ENCODE measurements at places on chromosomes 1 and 21.
A peak's percentile ranks its signal among the peaks of the same experiment; 100 is the strongest.

DNA sequence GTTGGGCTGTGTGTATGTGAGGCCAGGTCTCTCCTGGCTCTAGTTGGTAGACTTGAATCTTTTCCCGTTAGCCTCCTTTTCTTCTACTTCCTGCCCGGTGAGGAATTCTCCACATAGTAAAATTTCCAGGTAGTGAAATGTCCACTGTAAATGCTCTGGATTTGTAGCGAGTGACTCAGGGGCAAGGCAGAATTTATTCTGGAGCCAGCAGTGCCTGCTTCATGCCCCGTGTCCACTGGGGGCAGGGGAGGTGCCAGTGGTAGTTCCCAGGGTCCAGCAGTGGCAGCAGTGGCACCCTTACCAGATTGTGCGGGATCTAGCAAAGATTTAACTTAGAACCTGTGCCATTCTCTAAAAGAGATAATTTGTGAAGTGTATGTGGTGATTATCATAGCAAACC lies 74.5 kb upstream of the USP24 start:
- no peak for DNase-seq

DNA sequence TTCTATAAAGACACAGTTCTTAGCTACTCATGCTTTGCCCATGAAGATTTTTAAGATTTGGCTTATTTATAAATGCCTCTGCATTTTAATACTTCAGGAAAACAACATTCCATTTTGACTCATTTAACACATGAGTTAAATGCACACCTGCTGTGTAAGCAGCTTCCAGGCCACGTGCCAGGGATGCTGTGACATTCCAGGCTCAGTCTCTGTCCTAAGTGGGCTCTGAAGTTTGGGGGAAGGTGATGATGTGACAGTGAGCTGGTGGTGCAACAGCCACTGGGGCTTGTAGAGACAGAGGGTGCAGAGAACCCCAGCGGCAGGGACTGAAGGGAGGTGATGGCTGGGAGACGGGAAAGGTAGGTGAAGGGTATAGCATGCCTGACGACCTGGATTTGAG lies 40.7 kb downstream of the HHAT start:
- DNase-seq: no peak

GRCh38 chr1:113792471-113792870 lies 19.8 kb downstream of the RSBN1 start:
- DNase-seq: no peak

DNA sequence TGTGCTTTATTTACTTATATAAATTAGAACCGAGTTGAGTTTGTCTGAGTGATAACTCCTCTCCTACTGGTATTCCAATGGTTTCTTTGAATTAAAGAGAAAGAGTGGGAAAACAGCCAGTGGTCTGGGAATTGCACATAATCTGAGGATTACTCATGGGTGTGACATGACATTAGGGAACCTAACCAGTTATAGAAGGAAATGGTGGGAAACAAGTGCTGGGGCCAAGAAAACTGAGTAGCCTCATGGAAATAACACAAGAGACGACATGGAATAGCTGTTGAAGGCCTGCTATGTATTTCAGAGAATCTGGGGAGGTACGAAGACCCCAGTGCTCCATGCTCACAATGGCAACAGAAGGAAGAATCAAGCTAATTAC lies 41.8 kb upstream of the LRRC52 start:
- DNase-seq: no peak

- no peak for DNase-seq
These were observed 35.6 kb upstream of the C21orf91 start for GRCh38 chr21:17854745-17855144.

DNA sequence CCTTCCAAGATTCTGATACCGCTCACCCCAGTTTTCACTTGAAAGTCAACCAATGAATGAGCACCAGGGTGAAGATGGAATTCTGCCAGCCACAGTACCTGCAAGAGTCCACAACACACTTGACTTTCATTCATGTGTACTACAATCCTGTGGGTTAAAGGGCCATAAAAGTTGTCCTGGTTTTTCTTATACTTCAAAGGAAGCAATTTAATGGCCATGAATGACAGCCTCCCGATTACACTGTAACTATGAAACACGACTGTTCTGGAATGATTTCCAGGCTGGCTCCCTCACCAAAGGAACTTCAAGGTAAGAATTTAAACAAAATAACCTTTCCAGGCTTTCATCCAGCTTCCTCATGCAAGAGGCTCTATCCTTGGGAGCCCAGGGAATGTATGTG lies 502.8 kb downstream of the SMYD3 start:
- no peak for DNase-seq

- DNase-seq: peak; percentile 35
These were observed 45.5 kb downstream of the VPS13D start for GRCh38 chr1:12275370-12275769.

GRCh38 chr1:47219590-47220220 lies 12.3 kb downstream of the TAL1 start:
- no peak for DNase-seq

DNA sequence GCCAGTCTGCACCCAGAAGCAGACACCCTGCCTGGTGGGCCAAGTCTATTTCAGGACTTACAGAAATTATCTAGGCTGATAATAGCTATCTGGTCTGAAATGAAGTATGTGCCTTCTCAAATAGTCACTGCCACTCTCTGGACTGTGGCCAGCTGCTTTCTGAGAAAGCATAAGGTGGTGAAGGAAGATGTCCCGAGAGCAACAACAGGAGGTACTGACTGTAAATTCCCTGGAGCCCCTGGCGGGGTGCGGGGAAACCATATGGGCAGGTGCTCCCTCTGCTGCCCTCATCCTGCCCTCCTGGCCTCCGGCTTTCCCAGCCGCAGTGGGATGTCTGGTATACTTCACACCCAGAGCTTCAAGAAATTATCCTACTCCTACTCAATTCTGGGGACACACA lies 86.8 kb downstream of the TGFBR3 start:
- no peak for DNase-seq
